ENCODE measurements at places on chromosomes 3 and 15.

DNA sequence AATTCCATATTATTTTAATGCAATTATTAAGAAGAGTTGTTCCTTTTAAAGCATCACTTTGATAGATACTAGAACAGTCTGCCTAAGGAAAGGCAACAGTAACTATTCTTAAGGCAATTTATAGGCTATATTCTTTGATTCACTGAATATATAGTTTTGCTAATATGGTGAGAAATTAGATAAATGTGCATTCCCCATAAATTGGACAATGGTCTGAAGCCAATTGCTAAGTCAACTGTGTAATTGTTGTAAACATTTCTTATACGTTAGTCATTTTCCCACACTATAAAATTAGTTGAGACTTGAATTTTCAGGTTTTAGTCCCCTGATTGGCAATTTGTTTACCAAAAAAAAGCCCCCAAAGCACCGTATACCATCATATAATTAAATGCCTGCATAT, 263.0 kb upstream of the NECTIN3 start:
- no peak for DNase-seq

- DNase-seq: no peak
These were observed 273.9 kb downstream of the IGSF11 start for GRCh38 chr3:118760585-118761290.

DNA sequence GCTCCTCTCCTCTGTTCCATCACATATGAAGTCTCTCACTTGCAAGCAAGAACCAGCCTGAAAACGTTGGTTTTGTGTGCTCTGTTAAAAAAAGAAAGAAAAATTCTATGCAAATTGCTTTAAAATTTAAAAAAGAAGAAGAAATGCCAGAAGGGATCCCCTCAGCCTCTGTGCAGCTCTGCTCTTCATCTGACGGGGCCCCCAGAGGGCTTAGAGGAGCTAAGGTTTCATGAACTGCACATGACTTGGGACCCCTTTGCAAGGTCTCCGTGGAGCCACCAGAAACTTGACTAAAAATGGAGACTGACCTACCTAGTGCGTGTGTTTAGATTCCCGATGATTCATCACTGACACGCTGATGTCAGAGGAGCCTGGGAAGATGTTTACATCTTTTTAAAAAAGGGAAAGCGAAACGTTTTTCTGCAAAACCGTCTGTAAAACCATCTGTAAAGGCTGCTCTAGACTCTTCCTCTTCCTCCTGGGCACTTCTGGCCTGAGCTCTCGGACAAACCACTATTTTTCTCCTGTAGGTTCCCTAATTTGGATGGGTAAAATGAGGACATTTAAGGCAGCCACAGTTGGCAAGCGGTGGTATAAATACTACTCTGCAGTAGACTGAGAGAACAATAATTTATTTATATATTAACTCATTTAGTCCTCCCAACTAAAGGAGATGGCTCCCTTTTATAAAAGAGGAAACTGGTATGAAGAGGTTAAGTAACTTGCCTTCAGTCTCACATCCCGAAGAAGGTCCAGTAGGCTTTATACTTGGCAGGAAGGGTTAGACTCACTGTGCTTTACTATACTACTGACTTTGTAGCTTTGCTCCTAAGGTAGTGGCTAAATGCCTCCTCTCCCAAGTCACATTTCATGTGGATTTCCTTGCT, 67.2 kb upstream of the POLG start:
- no peak for DNase-seq

DNA sequence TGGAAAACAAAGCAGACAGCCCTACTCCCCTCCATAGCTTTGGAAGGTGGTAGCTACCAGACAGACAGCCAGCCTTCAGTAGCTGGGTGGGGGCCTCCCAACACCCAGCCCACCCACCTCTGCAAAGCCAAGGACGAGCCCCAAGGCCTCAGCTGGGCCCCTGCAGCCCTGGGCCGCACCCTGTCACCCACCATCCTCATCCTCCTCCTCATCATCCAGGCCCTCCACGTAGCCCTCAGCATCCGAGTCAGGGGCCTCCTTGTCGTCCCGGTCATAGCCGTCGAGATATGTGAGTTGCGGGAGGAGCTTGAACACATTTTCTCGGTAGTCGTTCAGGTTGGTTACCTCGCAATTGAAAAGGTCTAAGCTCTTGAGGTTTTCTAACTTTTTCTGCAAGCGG, 36.5 kb downstream of the ANP32A start:
- no peak for DNase-seq

DNA sequence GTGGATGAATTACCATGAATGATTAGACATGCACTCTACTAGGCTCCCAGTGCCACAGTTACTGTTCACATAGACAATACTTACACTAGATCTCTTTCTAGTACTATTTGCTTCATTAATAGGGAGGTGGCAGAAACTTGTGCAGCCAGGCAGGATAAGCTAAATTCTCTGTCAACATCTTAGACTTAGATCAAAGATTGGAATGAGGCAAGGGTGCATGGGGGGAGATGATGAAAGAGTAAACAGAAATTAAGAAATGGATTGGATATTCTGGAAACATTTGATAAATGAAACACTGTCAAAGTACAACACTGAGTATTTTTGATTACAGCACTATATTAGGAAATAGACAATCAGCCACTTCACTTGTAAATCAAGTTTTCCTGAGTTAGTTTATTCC, 205.4 kb upstream of the TBC1D5 start:
- DNase-seq: no peak

DNA sequence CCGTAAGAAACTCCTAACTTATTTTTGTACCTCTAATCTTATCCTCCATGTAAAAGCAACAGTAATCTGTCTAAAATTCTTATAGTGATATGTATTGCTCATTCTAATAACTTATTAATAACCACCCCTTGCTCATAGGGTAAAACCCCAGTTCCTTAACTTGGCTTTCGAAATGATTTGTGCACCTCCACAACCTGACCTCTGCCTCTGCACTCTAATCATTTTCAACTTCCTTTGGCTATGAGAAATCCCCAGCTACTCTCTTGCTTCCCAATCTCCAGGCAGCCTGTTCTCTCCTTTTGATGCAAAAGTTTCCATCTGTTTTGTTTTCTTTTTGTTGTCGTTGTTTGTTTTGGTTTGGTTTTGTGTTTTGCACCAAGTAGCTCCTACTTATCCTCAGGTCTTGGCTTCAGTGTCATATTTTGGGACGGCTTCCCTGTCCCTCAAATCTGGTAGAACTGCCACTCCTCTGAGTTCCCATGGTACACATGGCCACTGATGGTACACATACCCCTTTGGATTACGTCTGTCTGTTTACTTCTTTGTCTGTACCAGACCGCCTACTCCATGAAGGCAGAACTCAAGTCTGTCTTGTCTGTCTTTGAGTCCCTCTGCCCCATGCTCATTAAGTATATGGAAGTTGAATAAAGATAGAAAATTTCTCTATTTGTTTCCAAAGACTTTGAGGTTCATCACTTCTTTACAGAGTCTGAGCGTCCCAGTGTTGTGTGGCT, 105.6 kb upstream of the TGFBR2 start:
- no peak for DNase-seq

DNA sequence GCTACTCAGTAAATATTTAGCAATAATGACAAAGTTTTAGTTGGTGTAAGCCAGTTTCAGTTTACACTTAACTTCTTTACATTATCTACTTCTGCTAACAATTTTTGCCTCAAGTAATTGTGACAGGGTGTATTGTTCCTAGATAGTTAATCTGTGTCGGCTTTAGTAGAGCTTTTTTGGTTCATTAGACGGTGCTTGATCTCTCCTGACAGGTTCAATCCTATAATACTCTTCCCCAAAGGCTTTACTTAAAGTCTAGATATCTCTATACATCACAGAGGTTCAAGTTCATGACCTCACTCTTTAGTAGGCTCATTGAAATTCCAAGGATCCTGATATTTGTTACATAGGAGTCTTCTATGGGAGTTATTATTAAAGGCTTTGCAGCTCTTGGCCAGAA, 365.6 kb upstream of the DPPA4 start:
- DNase-seq: no peak

- no peak for DNase-seq
These were observed 21.7 kb upstream of the FMN1 start for GRCh38 chr15:33215941-33216872.

DNA sequence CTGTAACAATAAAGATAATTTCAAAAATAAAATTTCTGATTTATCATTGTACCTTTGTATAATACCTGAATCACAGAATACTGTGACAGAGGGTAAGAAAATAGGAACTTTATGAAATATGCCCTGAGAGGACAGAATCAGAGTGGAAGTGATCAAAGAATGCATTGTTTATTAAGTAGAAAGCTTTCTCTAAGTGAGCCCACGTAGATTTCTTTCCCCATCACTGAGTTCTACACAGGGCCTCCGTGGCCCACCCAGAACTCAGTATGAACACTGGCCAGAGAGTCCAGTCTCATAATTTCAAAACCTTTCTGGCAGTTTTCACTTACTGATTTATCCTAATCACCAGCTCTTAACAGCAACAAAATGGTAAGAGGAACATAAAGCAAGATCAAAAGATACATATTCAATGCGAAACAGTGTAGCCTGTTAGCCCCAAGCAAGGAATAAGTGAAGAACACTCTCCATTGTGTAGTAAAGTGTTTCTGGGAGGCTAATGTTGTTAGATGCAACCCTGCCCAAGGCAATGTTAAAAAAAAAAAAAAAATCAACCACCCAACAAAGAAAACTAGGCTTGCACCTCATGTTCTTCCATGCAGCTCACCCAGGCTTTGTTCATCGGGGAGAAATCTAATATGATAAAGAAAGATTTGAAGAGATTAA, 341.3 kb downstream of the LSAMP start:
- no peak for DNase-seq

DNA sequence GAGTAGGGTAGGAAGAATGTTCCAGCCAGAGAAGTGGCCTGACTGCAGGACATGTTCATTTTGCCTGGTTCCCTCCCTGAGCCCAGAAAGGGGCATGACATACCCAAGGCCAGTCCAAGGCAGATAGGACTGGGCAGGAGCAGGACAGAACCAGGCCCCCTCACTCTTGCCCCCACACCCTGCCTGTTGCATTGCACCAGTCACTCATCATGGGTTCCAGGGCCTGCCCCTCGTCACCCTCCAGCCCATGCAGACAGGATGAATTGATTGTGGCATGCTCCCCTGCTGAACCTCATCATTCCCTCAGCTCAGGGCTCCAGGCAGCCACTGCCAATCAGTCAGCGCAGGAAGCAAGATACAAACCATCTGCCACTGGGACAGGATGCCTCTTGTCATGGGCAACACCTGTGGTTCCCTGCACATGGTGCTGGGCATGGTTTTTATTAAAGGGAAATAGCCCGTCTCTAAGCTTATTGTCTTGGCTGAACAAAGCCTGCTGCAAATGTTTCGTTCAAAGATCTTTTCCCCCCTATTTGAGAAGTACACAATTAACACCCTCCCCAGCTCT, 48.9 kb downstream of the RASGRF1 start:
- DNase-seq: no peak

GRCh38 chr3:58349792-58350626, 17.3 kb downstream of the PXK start:
- no peak for DNase-seq

GRCh38 chr3:138384976-138385375, 36.6 kb downstream of the MRAS start:
- no peak for DNase-seq

DNA sequence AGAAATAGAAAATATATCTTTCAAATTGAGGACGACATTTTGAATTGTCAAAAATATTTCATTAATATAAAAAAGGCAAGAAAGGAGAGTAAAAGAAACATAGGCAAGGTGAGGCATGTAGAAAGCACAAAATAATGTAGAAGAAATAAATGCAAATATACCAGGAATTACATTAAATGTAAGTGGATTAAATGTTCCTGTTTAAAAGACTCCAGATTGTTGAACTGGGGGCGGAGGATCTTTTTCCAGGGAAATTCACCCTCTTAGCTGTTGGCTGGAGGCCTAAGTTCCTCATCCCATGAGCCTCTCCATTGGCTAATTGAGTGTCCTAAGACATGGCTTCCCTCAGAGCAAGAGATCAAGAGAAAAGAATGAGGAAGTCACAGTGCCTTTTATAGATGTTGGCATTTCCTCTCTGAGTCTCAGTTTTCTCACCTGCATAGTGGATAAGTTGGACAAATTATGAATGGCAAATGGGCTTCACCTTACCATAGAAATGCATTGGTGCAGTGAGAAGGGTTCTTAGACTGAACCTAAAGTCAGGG, 147.4 kb upstream of the SMAD3 start:
- no peak for DNase-seq

DNA sequence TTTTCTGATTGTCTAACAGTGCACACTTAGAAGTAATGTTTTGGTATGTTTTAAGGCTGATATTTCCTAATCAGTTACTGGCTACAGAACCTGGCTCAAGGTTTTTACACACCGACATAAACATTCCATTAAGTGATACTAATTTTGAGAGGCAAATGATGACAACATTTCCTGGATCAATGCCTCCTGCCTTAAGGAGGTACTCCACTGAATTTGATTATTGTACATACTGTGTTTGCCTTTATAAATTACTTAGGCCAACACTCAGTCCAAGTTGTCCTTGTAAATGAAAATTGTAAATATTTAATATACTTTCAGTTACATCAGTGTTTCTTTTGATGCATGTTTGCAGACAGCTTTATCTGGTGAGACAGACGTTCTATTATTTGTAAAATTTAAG, 24.2 kb upstream of the LXN start:
- DNase-seq: no peak

DNA sequence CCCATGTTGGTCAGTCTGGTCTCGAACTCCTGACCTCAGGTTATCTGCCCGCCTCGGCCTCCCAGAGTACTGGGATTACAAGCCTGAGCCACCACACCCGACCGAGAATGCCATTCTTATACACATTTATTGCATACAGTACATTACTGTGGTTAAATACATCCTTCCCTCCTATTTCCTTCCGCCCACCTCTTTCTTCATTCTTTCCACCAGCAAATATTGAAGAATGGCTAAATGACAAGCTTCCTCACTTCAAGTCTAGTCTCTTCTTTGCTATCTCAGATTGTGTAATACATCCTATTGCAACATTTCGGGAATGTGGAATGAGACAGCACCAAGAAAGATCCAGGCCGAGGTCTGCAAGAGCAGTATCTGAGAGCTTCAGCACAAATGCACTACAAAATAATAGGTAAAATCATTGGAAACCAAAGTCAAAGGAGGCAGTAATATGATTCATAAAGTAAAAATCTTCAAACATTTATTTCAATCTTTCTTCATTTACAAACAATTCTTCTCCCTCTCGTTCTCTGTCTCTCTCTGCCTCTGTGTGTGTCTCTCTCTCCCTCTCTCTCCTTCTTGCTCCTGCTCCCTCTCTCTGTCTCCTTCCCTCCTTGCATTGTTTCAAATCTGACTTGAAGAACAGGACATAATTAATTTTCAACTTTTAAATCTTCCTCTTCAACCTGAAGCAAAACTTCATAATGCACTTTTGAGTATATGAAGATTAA, 94.7 kb upstream of the TGFBR2 start:
- no peak for DNase-seq

GRCh38 chr3:51274052-51274451, 111.0 kb upstream of the MANF start:
- no peak for DNase-seq

DNA sequence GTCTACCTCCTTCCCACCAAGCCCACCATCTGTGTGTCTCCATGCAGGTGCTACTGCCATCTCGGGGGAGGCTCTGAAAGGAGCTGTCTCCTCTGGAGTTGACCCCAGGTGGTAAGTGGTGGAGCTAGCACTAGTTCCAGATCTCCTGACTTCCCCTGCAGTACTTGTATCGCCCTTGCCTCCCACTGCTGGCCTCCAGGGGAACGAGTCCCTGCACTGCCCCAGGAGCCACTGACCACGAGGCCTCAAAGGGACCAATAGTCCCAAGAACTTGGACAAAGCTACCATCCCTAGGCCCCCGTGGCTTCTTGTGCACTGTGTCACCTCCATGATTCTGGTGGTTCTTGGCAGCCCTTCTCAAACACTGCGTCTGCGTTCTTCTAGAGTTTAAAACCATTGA, 98.9 kb downstream of the TOP2B start:
- no peak for DNase-seq

All from activated T-helper 1 cell treated with anti-CD3 and anti-CD28 coated beads, Interleukin-2, amount 50 U/mL, for 16 hours (primary cell).